ENCODE measurements at places on chromosomes 16 and 17.

- DNase-seq, result no peak
Observed at GRCh38 chr16:14351647-14352046, 278.4 kb downstream of the PARN start.

- DNase-seq, result peak; percentile 31
Observed at GRCh38 chr16:72554935-72555334, 383.0 kb upstream of the PMFBP1 start.

GRCh38 chr17:44782326-44782850 is 23.6 kb downstream of the ADAM11 start:
- DNase-seq, result no peak

DNA sequence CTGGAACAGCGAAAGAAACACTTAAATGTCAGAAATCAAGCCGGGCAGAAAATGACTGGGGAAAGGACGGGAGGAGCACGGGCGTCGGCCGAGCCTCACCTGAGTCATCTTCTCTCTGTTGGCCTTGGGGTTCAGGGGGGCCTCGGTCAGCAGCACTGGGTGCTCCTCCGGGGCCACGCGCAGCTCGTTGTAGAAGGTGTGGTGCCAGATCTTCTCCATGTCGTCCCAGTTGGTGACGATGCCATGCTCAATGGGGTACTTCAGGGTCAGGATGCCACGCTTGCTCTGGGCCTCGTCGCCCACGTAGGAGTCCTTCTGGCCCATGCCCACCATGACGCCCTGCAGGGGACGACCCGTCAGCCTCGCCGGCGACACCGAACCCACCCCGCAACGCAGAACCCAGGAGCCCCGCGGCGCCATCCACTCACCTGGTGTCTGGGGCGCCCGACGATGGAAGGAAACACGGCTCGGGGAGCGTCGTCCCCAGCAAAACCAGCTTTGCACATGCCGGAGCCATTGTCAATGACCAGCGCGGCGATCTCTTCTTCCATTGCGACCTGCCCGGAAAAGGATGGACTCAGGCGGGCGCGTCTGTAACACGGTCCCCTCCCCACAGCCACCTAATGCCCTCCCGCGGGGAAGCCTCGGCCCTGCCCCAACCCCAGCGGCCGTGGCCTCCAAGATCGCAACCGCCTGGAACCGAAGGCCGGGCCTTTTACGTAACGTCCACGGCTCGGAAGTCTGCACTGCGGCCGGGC is 616 bp downstream of the ACTG1 start:
- DNase-seq, result no peak

- DNase-seq, result no peak
Observed at GRCh38 chr16:46843898-46844642, 13.1 kb upstream of the C16orf87 start.

DNA sequence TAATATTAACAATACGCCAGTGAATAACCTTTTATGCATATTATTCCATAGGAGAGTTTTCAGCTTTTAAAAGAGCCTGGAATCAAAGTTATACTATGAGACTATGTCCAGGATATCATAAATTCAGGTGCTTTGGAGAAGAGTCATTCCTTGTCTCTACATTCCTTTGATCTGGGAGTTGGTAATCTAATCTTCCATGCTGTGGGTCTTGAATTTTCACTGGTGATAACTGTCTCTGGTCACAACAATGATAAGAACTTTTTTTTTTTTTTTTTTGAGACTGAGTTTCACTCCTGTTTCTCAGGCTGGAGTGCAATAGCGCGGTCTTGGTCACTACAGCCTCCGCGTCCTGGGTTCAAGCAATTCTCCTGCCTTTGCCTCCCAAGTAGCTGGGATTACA is 50.8 kb downstream of the CHD9 start:
- DNase-seq, result no peak
